ENCODE measurements at places on chromosomes 13 and 19. TPM values are rescaled to one million over a fixed set of nuclear protein-coding genes. Genes with fewer than 3 reads are reported as not detected.

CILP2 gene
- polyA plus RNA-seq = 0.28 TPM

SHD gene
- polyA plus RNA-seq = 0.86 TPM

CERS1 gene
- polyA plus RNA-seq = 1.7 TPM

ONECUT3 gene
- not detected for polyA plus RNA-seq

DCLK1 gene
- polyA plus RNA-seq = 3.3 TPM

SGCG gene
- polyA plus RNA-seq = 2.6 TPM

ZNF493 gene
- 17.4 TPM for polyA plus RNA-seq

ZNF430 gene
- polyA plus RNA-seq = 10.5 TPM

RNF6 gene
- 10.7 TPM for polyA plus RNA-seq

PSG3 gene
- polyA plus RNA-seq = 0.42 TPM

PCDH9 gene
- 0.18 TPM for polyA plus RNA-seq

ZNF132 gene
- polyA plus RNA-seq = 3.3 TPM

FFAR1 gene
- polyA plus RNA-seq = 0.32 TPM

ZNF784 gene
- polyA plus RNA-seq = 6.0 TPM

PRRG2 gene
- 0.75 TPM for polyA plus RNA-seq

CFD gene
- polyA plus RNA-seq = 39.2 TPM

FBXL12 gene
- 24.0 TPM for polyA plus RNA-seq

All from ovary (tissue), 10 donors.